ENCODE measurements at places on chromosomes 11 and 22. TPM values are rescaled to one million over a fixed set of nuclear protein-coding genes. Genes with fewer than 3 reads are reported as not detected.

MS4A4A gene
- not detected for total RNA-seq

PRAME gene
- total RNA-seq = not detected

CNGA4 gene
- not detected for total RNA-seq

PATE2 gene
- total RNA-seq = not detected

FAM89B gene
- total RNA-seq = 63.1 TPM

CFAP300 gene
- total RNA-seq = not detected

DNA sequence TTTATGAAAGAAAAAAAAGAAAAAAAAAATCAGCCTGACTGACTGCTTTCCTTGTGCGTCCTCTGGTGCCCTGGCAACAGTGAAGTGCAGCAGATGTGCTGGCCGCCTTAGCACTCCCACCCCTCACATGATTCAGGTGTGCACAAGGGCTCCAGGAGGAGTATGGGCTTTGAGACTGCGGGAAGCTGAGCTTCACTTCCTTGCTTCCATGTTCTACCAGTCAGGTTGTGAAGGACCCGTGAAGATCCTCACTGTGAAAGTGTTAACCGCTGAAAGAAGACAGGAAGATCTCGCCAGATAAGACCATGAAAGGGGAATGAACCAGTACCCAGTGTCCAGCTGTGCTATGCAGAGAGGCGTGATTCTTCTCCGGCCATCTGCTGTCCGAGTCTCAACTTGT is 48.2 kb downstream of the HIRA start:
- DNase-seq = no peak
- H3K4me1 ChIP-seq = no peaks in the 10 kb centered on the region
- no peak overlapping the region for H3K4me3 ChIP-seq
- H3K27ac ChIP-seq = no peak overlapping the region
- H3K36me3 ChIP-seq = peaks cover 35% of the 10 kb centered on the region

DNA sequence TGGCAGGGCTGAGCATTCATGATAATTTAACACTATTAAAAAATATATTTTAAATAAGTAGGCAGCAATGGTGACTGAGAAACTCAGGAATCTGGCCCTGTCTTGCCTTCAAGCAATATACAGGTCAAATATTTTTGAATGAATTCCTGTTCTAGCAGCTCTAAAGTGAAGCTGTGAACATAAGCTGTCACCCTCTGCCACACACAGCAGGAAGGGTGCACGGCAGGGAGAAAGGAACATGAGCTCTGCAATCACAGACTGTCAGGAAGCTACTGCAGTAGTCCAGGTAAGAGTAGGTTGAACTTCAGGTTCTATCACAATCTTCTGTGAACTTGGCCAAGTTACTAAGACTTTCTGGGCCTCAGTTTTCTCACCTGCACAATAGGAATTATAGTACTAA is 114.8 kb downstream of the SERGEF start:
- H3K36me3 ChIP-seq = no peaks in the 10 kb centered on the region
- H3K4me3 ChIP-seq = no peak overlapping the region
- no peaks in the 10 kb centered on the region for H3K4me1 ChIP-seq
- H3K27ac ChIP-seq = no peak overlapping the region

GRCh38 chr11:34643311-34643710 is 22.4 kb downstream of the EHF start:
- H3K27me3 ChIP-seq = peaks cover 2% of the 10 kb centered on the region
- H3K4me1 ChIP-seq = no peaks in the 10 kb centered on the region
- no peak overlapping the region for H3K27ac ChIP-seq
- DNase-seq = no peak
